ENCODE measurements at places on chromosomes 7 and 10. TPM values are rescaled to one million over a fixed set of nuclear protein-coding genes. Genes with fewer than 3 reads are reported as not detected.

Gene BCAP29
- 33.4 TPM for total RNA-seq

Gene PAX4
- total RNA-seq = not detected

DNA sequence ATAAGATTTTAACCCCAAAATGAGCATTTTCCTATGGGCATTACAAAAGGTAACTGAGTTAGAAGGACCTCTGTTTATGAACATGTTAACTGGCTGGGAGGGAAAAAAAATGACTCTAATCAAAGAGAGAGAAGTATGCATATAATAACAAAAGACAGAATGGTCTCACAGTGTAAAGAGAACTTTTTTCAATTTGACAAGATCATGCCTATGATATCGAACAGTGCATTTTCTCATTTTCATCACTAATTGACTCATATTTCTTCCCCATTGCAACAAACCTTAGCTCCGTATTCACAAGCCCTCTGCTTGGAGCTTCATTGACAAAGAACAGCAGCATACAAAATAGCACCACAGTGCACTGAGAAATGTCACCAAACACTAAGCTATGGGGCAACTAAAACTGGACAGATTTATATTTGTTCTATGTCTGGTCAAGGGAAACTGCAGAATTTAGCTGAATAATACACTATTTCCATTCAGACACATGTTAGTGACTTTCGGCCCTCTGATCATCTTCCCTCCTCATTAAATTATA, 45.6 kb downstream of the SMURF1 start:
- H3K4me3 ChIP-seq = no peak overlapping the region
- no peak for DNase-seq
- peaks cover 4% of the 10 kb centered on the region for H3K4me1 ChIP-seq
- no peaks in the 10 kb centered on the region for H3K27me3 ChIP-seq
- no peaks in the 10 kb centered on the region for H3K36me3 ChIP-seq
- no peak overlapping the region for H3K27ac ChIP-seq

DNA sequence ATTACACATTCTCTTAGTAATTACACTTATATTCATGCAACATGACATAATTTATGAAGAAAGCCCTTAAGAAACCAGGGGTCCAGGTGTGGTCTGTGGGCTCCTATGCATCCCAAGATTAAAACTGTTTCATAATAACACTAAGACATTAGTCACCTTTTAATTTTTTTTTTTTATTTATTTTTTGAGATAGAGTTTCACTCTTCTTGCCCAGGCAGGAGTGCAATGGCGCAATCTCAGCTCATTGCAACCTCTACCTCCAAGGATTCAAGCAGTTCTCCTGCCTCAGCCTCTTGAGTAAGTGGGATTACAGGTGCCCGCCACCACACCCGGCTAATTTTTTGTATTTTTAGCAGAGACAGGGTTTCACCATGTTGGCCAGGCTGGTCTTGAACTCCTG, 12.5 kb downstream of the GDI2 start:
- H3K27me3 ChIP-seq = no peaks in the 10 kb centered on the region
- no peak overlapping the region for H3K27ac ChIP-seq
- no peak for DNase-seq
- peaks cover 38% of the 10 kb centered on the region for H3K36me3 ChIP-seq
- no peaks in the 10 kb centered on the region for H3K4me1 ChIP-seq
- H3K4me3 ChIP-seq = no peak overlapping the region

DNA sequence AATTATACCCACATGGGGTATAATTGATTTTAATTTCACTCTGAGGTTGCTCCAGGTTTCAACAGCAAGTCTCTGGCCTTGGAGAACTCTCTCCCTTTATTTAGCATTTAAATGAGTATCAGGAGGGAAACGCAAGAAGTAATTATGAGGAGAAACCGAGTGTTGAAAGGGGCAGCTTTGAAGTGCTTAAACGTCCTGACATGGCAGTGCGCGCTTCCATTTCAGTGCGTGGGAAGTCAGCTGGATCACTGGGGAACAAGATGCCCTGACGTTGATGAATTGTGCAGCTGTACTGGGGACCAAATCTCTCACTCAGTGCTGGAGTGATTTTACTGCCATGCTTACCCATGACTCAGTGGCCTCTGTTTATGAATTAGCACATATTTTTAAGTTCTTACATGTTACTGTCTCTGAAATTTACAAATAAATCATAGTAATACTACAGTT, 106.0 kb upstream of the PRR15 start:
- no peak overlapping the region for H3K4me3 ChIP-seq
- H3K36me3 ChIP-seq = no peaks in the 10 kb centered on the region
- DNase-seq = no peak
- H3K4me1 ChIP-seq = no peaks in the 10 kb centered on the region

GRCh38 chr7:82527851-82528250, 84.3 kb upstream of the CACNA2D1 start:
- H3K27me3 ChIP-seq = no peaks in the 10 kb centered on the region
- no peaks in the 10 kb centered on the region for H3K4me1 ChIP-seq
- no peak for DNase-seq
- no peak overlapping the region for H3K27ac ChIP-seq

DNA sequence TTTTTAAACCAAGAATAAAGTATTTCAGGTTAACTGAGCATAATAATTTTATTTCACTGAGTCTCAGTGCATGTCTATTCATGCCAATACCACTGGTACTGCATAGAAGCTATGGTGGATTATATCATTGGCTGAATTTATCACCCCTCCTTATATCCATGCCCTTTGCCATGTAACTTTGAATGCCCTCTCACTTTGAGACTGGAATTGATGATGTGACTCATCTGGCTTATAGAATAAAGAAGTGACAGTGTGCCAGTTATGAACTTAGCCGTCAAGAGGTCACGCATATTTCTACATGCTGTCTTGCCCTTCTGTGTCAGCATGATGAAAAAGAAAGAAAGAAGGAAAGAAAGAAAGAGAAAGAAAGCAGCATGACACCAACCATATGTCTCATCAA, 20.7 kb upstream of the ABLIM1 start:
- H3K4me3 ChIP-seq = no peak overlapping the region
- DNase-seq = no peak
- no peaks in the 10 kb centered on the region for H3K27me3 ChIP-seq
- H3K27ac ChIP-seq = no peak overlapping the region
- no peaks in the 10 kb centered on the region for H3K4me1 ChIP-seq
- no peaks in the 10 kb centered on the region for H3K36me3 ChIP-seq

- no peaks in the 10 kb centered on the region for H3K36me3 ChIP-seq
- no peaks in the 10 kb centered on the region for H3K27me3 ChIP-seq
- DNase-seq = no peak
- H3K4me3 ChIP-seq = peak overlapping the region; percentile 73
Measured at GRCh38 chr7:6637544-6638229, 569 bp downstream of the ZNF316 start.

- no peak overlapping the region for H3K27ac ChIP-seq
- no peaks in the 10 kb centered on the region for H3K27me3 ChIP-seq
- no peaks in the 10 kb centered on the region for H3K4me1 ChIP-seq
- H3K4me3 ChIP-seq = no peak overlapping the region
- H3K36me3 ChIP-seq = no peaks in the 10 kb centered on the region
Measured at GRCh38 chr10:111265341-111265740, 188.5 kb downstream of the ADRA2A start.

DNA sequence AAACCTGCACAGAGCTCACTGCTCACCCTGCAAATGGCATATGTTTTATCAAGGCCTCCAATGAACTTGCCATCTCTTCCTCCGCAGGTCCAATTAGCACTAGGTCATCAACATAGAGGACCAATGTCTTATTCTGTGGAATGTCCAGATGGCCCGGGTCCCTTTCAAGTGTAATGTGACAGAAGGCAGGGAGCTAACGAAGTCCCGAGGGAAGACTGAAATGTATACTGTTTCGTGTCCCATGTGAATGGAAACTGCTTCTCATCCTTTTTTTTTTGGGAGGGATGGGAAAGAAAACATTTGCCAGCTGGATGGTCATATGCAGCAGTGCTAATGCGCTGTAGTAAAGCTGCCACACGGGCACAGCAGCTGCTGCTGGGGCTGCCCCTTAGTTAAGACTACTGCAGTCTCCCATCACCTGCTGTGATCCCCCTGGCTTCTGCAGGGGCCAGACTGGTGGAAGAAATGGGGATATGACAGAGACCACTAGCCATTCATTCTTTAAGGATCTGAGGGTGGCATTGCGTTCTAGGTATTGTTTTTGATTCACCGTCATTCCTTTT, 61.7 kb upstream of the CCNY start:
- H3K4me3 ChIP-seq = no peak overlapping the region
- no peaks in the 10 kb centered on the region for H3K36me3 ChIP-seq
- H3K4me1 ChIP-seq = no peaks in the 10 kb centered on the region
- H3K27ac ChIP-seq = no peak overlapping the region
